CD14-positive monocyte (primary cell): ENCODE measurements at places on chromosomes 4 and X. TPM values are rescaled to one million over a fixed set of nuclear protein-coding genes. Genes with fewer than 3 reads are reported as not detected.

- DNase-seq, result no peak
- H3K27ac ChIP-seq, result no peak overlapping the region
- H3K4me1 ChIP-seq, result no peaks in the 10 kb centered on the region
- no peaks in the 10 kb centered on the region for H3K27me3 ChIP-seq
These were observed 1009.8 kb downstream of the ADGRL3 start for GRCh38 chr4:62209757-62210485.

DNA sequence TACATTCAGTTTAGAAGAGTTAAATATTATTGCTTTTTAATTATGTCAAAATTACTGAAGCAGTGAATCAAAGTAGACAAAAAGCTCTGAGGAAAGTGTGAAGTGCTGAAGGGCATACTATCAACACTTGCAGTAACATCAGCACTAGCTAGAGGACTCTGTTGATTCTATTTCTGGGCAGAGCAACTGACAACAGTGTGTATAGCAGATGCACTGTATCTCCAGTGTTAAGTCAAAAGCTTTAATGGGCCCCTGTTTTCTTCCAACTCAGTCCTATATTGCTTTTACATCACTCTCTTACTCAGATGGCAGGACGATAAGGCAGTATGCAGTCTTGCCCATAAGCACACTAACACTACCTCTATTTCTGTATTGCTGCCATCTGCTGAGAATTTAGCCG lies 435.2 kb upstream of the AMOT start:
- H3K27me3 ChIP-seq, result no peaks in the 10 kb centered on the region
- no peaks in the 10 kb centered on the region for H3K4me1 ChIP-seq
- no peak overlapping the region for H3K4me3 ChIP-seq

GRCh38 chrX:30948051-30948450 lies 59.0 kb upstream of the TAB3 start:
- no peak for DNase-seq

DNA sequence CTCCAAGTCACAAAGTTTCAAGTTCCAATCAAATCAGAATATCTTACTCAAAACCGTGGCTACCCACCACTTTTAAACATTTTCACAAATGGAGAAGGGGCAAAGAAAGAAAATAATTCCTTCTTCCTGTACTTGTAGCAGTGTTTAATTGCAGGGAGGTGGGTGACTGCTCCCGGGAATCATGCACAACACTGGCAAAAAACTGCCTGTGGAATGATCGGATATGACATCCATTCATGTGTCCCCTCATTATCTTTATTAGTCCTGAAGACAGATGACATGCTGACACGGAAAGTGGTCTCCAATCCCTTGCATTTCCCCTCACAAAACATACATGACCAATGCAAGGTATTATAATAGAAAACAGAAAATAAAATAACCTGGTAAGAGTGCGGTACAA lies 2.0 kb downstream of the TSPAN5 start:
- H3K4me1 ChIP-seq, result peaks cover 20% of the 10 kb centered on the region
- no peaks in the 10 kb centered on the region for H3K36me3 ChIP-seq
- peaks cover 28% of the 10 kb centered on the region for H3K27me3 ChIP-seq
- H3K4me3 ChIP-seq, result no peak overlapping the region

DNA sequence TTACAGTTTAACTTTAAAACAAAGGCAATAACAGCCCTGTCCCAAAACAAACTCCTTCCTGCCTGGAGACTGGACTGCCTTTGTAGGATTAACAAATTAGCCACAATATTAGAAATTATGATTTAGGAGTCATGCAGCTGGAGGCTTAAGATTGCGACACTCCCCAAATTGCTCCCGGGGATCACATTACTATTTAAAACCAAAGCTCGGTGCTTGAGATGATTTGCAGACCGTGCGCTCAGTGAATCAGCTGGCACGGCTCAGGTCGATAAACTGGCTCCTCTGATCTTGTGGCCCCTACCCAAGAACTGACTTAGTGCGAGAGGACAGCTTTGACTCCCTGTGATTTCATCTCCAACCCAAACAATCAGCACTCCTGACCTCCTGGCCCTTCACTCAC lies 829.3 kb downstream of the NLGN4X start:
- H3K4me3 ChIP-seq, result no peak overlapping the region
- H3K27ac ChIP-seq, result no peak overlapping the region
- no peaks in the 10 kb centered on the region for H3K4me1 ChIP-seq
- H3K27me3 ChIP-seq, result no peaks in the 10 kb centered on the region

DNA sequence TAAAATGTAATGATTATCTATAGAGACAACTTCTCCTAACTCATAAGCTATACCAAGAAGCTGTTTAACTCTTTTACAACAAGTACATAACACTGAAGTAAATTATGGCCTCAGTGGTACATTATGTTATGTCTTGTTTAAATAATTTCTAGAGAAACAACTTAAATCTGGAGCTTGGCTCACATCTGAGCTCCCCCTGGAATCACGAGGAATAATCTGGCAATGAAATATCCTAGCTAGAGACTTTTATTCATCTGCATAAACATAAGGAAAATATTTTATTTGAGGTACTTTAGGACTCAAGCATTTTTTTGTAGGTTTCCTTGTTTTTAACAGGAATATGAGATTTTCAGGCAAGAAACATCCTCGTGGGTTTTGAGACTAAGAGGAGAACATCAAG lies 354.7 kb upstream of the SLC7A11 start:
- DNase-seq, result no peak
- no peak overlapping the region for H3K4me3 ChIP-seq
- no peaks in the 10 kb centered on the region for H3K27me3 ChIP-seq
- no peak overlapping the region for H3K27ac ChIP-seq
- no peaks in the 10 kb centered on the region for H3K36me3 ChIP-seq

DNA sequence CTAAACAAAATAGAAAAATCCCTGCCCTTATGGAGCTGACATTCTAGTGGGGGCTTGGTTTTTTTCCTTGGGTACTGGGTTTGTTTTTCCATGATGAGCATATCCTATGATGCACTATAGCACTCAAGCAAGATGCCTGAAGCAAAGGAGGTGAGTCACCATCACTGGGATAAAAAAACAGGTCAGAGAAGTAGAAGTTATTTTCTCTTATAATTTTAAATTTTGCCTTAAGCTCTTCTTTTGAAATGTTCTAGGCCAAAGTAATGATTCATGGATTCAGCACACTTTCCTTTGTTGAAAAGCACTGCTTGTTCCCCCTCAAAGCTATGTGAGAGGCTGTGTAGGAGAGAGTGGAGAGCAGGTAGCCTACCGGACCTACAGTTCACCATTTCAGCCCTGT lies 15.2 kb upstream of the CXCL2 start:
- no peak overlapping the region for H3K27ac ChIP-seq
- H3K36me3 ChIP-seq, result no peaks in the 10 kb centered on the region
- no peak for DNase-seq

FGF13 gene
- polyA plus RNA-seq, result not detected in 2 replicates

DNA sequence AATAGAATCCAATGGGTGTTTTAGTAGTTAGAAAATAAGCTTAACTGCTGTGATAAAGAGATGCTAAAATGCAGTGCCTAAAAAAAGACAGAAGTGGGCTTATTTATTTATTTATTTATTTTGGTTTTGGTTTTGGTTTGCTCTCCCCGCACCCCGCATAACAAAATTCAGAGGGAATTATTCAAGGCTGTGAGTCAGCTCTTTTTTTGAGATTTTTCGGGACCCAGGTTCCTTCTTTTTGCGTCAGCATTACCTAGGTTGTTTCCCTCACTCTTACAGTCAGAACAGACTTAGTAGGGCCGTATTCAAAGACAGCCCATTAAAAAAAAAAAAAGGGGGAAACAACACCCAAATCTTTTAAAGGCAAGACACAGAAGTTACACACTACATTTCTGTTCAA lies 1495.5 kb upstream of the ADGRL3 start:
- no peaks in the 10 kb centered on the region for H3K27me3 ChIP-seq
- no peaks in the 10 kb centered on the region for H3K36me3 ChIP-seq
- no peaks in the 10 kb centered on the region for H3K4me1 ChIP-seq
- no peak overlapping the region for H3K4me3 ChIP-seq
- no peak for DNase-seq
- no peak overlapping the region for H3K27ac ChIP-seq

DNA sequence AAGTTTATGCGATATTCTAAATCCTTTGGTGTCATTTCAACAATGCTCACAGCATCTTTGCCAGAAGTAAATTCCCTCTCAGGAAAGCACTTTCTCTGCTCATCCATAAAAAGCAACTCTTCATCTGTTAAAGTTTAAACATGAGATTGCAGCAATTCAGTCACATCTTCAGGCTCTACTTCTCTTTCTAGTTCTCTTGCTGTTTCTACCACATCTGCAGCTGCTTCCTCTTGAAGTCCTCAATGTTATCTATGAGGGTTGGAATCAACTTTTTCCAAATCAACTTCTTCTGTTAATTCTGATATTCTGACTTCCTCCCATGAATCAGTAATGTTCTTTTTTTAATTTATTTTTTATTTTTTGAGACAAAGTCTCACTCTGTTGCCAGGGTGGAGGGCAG lies 100.9 kb downstream of the LCORL start:
- no peaks in the 10 kb centered on the region for H3K4me1 ChIP-seq
- H3K27me3 ChIP-seq, result no peaks in the 10 kb centered on the region
- H3K36me3 ChIP-seq, result peaks cover 17% of the 10 kb centered on the region
- no peak overlapping the region for H3K27ac ChIP-seq
- H3K4me3 ChIP-seq, result no peak overlapping the region
- DNase-seq, result no peak

GRCh38 chrX:38935561-38935960 lies 134.3 kb downstream of the MID1IP1 start:
- H3K27me3 ChIP-seq, result no peaks in the 10 kb centered on the region
- DNase-seq, result no peak
- no peak overlapping the region for H3K27ac ChIP-seq
- H3K36me3 ChIP-seq, result no peaks in the 10 kb centered on the region

GRIA2 gene
- polyA plus RNA-seq, result not detected in 2 replicates

PAGE2 gene
- not detected for polyA plus RNA-seq

GRCh38 chr4:184447664-184448063 lies 26.7 kb downstream of the IRF2 start:
- no peak overlapping the region for H3K4me3 ChIP-seq
- H3K27me3 ChIP-seq, result no peaks in the 10 kb centered on the region
- peak overlapping the region; percentile 76 for H3K27ac ChIP-seq
- H3K36me3 ChIP-seq, result peaks cover 24% of the 10 kb centered on the region
- DNase-seq, result no peak
